ENCODE measurements at places on chromosomes 2 and 18.

DNA sequence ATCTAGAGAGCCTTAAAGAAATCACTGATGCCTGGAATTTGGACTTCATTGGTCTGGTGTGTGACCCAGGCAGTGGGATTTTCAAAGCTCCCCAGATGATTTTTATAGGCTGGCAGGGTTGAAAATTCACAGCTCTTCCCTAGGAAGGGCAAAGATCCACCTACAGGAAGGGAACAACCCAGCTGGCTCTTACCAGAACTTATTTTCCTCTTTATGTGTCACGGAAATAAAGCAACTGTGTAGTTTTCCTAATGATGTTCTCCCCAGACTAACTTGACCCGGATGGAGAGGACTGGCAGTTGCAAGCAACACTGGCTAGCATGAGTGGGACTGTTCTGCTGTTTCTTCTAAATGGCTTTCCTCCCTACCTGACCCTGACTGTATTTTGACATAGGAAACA is 235.6 kb downstream of the ALPK2 start:
- DNase-seq = peak; percentile 58

- DNase-seq = no peak
These were observed 358.1 kb upstream of the ETAA1 start for GRCh38 chr2:67039058-67039457.

DNA sequence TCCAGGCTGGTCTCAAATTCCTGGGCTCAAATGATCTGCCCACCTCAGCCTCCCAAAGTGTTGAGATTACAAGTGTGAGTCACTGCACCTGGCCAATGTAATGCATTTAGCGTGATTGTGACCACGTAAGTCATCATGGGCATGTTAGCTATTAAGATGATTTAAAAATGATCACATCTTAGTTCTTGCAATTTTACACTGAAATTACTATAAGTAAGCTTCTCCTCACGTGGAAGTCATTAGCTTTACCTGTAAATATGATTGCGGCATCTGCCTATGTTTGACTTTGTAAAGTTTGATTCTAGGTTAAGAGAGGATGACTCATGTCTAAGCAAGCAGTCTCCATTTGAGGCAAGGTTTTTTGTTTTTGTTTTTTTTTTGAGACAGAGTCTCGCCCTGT is 85.5 kb downstream of the PMAIP1 start:
- DNase-seq = no peak

GRCh38 chr2:36343606-36344005 is 12.0 kb upstream of the CRIM1 start:
- no peak for DNase-seq

GRCh38 chr18:59381949-59382348 is 22.9 kb upstream of the LMAN1 start:
- DNase-seq = no peak

GRCh38 chr2:134443814-134444480 is 190.1 kb downstream of the MGAT5 start:
- peak; percentile 49 for DNase-seq

- DNase-seq = no peak
These were observed 50.5 kb downstream of the SLC4A5 start for GRCh38 chr2:74292751-74293150.

GRCh38 chr2:23620841-23621341 is 235.9 kb downstream of the KLHL29 start:
- DNase-seq = no peak

DNA sequence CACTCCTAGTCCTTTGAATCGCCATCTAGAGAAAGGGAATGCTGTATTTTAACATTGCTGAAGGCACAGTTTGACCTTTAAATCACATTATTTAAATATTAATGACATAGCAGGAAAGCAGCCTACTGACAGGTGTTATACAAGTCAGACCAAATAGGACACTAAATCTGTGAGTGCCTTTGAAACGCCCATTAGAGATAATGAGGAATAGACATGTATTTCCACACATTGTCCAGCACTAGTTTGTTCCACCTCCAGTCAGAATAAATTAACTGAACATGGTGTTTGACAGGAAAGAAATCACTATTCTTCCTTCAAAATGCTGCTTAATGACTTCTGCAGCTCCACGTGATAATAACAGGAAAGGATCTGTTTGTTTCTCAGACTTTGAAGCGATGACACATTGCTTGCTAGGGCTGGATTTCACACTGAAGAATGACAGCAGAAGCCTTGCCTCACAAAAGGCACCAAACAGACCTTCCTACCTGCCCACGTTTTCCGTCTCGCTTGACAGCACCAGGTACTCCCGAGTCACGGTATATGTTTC is 90.5 kb upstream of the DDX18 start:
- no peak for DNase-seq

DNA sequence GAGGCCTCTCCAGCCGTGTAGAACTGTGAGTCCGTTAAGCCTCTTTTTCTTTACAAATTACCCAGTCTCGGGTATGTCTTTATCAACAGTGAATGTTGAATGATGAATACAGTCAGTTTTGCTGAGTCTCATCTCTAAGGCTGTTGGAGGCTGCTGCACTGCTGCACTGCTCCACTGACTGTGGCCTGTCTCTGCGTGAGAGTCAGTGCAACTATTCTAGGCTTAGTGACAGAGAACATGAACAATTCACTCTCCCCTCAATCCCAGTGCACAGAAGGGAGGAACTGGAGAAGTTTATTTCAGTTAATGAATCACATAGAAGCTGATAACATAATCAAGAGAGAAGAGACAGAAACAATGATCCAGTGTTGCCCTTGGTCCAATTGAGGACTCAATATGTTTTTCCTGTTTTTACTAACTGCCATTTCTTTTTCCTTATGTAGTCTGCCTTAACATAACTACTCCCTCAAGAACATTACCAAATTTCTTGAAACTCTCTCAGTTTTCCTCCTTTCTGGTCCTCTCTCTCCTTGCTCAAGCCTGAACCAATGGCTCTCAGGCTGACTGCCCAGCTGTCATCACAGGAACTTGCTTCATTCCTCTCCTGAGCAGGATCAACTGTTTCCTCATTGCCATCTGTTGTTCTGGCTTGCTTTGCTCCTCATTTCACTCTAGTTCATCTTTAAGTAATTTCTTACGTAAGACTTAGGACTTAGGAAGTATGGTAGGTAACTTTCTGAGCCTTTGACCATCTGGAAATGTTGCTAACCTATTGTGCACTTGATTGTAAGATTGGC is 483.2 kb downstream of the METTL4 start:
- no peak for DNase-seq

DNA sequence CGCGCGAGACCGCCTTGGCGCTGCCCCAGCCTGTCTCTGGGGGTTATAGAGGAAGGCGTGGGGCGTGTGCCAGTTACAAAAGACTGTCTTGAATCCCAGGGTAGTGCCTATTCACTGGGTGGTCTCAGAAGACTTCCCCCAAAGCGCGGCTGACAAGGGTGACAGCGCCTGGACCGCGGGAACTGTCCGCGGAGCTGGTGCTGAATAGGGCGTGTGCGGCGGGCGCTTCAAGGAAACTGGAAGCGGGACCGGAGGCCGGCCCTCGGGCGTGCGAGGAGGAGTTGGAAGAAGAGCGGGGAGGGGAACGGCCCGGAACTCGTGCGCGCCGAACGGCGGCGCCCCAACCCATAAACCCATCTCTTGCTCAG is 2.3 kb downstream of the EGR4 start:
- peak; percentile 66 for DNase-seq

DNA sequence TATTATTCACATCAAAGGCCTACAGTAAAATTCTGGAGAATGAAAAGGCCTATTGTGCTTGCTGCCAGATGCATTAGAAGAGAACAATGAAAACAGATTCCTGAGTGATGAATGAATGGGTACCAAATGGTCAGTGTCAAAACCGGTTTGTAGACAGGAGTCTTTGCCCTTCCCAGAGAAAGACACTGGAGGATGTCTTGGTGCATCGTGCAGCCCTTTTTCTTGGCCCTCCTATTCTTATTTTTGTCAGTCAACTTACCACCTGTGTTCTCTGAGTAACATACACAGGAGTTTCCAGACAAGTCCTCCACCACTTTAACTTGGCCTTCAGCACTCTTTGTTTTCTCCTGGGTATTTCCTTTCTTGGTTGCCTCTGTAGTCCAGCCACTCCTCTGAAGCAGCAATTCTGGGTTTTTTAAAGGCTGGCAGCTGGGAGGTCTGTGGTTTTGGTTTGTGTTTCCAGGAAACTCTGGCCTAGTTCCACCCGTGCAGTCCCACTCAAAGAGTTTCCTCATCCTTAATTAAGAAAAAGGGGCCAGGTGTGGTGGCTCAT is 29.4 kb downstream of the PSTPIP2 start:
- no peak for DNase-seq

Data from dermis blood vessel endothelial cell (primary cell).